ENCODE measurements at places on chromosomes 5 and 9. TPM values are rescaled to one million over a fixed set of nuclear protein-coding genes. Genes with fewer than 3 reads are reported as not detected.

GRCh38 chr5:75734913-75735789 is 17.9 kb upstream of the POC5 start:
- peak; percentile 47 for DNase-seq

DNA sequence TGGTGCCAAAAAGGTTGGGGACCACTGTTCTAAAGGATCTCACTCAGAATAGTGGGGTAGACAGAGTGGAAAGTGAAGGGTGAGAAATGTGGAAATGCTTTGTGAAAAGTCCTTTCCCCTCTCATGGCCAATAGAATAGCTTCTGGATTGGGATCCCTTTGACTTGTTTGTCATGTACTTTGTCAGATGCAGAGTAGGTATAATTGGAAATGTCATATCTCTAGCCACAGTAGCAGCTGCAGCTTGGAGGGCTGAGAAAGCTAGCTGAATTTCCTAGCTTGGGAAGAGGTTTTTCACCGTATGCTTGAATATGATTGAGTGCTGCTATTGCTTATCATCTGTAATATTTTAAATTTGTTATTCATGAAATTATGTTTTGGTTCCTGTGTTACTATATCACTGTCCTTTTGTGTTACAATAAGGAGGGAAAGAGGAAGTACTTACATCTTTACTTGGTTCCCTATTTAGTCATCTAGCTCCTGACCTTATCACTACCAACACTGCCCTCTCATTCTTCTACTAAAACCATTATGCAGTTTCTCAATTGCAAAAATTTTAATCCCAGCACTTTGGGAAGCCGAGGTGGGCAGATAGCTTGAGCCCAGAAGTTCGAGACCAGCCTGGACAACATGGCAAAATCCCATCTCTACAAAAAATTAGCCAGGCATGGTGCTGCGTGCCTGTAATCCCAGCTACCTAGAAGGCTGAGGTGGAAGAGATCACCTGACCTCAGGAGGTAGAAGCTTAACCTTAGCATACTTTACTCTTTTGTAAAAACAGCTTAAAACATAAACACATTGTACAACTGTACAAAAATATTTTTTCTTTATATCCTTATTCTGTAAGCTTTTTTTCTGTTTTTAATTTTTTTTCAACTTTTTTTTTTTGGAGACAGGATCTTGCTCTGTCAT is 12.4 kb downstream of the SLC30A5 start:
- DNase-seq, result no peak

DNA sequence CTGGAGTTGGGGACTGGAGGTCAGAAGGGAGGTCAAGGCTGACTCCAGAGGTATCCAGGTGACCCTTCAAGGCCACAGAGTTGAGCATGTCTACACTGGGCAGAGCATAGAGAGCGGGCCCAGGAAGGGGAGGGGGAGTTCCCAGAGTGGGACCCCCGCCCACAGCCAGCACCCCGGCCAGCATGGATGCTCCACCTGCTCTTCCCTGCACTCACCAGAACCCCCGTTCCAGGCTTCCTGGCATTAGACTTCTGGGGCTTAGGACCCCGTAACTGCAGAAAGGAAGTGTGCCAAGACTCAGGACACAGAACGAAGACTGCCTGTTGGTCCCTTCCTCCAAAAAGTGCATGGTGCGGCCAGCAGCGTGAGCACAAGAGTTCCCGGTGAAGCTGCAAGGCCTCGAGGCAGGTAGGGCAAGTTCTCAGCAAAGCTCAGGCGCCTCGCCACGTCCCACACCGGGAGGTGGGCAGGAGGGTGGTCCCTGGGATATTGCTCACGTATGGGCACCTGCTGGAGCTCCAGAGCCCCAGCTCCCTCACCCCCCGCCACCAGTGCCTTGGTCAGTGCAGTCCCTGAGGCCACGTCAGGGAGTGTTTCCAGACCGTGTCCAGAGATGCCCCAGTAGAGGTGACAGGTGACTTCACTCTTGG is 13.8 kb downstream of the ABO start:
- no peak for DNase-seq

DNA sequence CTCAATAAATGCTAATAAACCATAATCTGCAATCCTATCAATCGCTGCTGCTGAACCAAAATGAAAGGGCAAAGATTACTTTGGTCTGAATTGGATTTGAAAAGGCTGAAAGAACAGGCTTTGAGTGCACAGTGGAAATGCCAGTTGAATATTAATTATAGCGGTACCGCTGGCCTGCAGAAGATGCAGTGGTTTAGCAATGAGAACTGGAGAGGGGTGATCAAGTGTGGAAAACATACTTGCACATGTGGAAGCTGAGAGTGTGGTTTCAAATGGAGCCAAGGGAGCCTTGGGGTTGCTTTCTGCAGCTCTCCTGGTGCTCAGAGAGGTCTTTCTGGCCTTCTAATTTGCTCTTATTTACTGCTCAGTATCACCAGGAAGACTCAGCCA is 133.9 kb downstream of the PTTG1 start:
- DNase-seq, result no peak

GRCh38 chr9:108156270-108156998 is 666.9 kb upstream of the KLF4 start:
- DNase-seq, result no peak

DNA sequence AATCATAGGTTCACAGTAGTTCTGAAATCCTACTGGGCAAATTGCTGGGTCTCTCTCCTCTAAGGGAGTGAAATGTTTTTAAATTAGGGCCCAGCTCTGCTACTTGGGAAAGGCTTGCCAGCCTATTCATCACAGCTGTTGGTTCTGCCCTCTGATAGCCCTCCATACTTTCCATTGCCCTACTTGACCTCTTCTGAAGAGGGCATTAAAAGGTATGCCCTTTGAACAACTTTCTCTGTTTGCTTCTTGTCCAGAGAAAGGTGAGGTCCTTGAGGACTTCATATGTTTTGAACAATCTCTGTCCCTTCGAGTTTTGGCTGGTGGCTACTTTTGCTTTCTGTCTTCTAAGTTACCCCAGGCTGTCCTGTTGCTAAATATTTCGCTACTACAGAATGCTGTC is 62.3 kb upstream of the JAK2 start:
- DNase-seq, result no peak

DNA sequence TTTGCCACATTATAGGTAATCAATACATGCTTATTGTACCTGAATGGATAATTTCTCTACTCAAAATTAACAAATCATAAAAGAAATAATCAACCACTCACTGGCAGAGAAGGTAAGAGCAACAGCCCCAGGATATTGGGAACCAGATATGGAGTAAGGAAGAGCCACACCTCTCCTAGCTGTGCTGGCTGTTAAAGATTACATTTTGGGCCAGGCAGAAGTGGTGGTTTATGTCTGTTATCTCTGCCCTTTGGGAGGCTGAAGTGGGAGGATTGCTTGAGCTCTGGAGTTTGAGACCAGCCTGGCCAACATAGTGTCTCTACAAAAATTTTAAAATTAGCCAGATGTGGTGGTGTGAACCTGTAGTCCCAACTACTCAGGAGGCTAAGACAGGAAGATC is 56.4 kb downstream of the BHMT start:
- DNase-seq, result no peak

- DNase-seq, result no peak
These were observed 255.9 kb downstream of the TRPM3 start for GRCh38 chr9:70865471-70865870.

DNA sequence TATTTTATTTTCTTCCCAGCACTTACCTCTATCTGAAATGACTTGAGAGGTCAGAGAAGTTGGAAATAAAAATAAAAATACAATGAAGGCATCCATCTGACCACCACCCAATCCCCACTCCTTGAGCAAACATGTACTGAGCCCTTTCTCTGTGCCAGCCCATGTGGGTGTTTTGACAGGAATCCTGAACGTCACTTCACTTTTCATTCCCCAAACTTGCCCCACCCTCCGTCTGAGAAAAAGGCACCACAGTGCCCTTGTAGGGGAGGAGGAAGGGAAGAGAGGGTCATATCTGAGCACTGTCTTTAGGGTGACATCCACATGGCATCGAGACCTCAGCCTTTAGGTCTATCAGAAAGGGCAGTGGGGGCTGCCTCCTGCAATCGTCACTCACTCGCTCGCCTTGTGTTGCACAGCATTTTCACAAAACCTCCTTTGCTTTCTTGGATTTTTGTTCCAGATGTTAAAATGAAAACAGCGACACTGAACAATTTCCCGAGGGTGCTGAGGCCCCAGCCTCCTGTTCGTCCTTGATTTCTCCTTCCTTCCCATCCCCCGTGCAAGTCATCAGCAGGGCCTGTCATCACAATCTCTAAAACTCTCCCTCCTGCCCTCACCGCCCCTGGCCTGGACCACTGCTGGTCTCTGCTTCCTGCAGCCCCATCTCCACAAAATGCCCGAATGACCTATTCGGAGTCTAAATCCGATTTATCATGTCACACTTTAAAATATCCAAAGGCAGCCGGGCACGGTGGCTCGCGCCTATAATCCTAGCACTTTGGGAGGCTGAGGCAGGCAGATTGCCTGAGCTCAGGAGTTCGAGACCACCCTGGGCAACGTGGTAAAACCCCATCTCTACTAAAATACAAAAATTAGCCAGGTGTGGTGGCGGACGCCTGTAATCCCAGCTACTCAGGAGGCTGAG is 13.0 kb downstream of the HIGD2A start:
- DNase-seq, result no peak

- no peak for DNase-seq
These were observed 49.9 kb downstream of the IRX2 start for GRCh38 chr5:2701592-2701991.

GRCh38 chr9:78539904-78540303 is 243.0 kb downstream of the PSAT1 start:
- no peak for DNase-seq

GRCh38 chr5:176387384-176387925 is 943 bp downstream of the NOP16 start:
- no peak for DNase-seq

DNA sequence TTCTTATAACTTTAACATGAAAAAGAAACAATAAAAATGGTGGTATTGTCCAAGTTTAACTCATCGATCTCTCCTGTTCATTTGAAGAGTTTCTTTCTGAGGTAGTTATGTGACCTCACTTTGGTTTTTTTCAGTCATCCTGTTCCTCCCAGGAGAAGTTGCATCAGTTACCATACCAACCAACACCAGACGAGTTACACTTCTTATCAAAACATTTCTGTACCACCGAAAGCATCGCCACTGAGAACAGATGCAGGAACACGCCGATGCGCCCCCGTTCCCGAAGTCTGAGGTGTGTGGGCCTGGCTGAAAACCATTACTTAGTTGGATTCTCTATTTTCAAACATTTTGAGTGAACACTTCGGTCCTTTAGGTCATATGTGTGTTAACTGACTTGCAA is 96.3 kb downstream of the CD180 start:
- no peak for DNase-seq

DNA sequence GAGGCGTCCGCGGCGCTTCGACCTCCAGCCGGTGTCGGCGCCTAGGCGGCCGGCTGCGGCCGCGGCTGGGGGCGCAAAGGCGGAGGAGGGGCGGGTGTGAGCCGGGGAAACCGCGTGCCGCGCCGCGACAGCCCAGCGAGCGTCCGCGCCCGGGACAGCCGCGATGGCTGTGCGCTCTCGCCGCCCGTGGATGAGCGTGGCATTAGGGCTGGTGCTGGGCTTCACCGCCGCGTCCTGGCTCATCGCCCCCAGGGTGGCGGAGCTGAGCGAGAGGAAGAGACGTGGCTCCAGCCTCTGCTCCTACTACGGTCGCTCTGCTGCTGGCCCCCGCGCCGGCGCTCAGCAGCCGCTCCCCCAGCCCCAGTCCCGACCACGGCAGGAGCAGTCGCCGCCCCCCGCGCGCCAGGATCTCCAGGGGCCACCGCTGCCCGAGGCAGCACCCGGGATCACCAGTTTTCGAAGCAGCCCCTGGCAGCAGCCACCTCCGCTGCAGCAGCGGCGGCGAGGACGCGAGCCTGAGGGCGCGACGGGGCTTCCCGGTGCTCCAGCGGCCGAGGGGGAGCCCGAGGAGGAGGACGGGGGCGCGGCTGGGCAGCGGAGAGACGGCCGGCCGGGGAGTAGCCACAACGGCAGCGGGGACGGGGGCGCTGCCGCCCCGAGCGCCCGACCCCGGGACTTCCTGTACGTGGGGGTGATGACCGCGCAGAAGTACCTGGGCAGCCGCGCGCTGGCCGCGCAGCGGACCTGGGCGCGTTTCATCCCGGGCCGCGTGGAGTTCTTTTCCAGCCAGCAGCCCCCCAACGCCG is 605 bp downstream of the CHSY3 start:
- DNase-seq, result peak; percentile 37

GRCh38 chr5:172806897-172807672 is 27.0 kb upstream of the ERGIC1 start:
- DNase-seq, result peak; percentile 34

GRCh38 chr9:114364134-114365041 is 23.4 kb downstream of the AKNA start:
- DNase-seq, result no peak

- peak; percentile 63 for DNase-seq
These were observed 135.6 kb downstream of the LIFR start for GRCh38 chr5:38420691-38421390.

DNA sequence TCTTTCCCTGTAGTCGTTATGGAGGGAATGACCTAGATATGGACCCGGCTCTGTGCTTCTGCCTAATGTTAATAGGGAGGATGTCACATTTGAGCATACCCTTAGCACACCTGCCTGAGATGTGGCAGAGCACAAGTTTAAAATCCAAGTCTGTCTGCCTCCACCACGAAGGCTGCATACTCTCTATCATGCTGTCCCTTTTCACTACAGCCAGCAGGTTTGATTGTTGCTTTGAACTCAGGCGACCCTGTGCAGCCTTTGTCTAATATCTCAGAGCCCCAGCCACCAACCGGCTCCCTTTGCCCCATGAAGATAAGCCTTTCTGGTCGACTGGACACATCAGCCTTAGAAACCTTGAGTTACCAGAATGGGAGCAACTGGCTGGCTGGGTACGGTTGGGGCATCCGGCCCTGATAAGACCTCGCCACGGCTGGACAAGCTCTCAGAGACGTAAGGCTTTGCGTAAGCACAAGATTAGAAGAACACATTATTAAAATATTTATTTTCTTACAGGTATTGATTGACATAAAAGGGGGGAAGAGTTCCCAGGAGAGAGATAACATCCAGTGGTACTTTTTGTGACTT is 222.0 kb upstream of the TRIM32 start:
- no peak for DNase-seq

- DNase-seq, result no peak
These were observed at the start of gene PCDHGA12 for GRCh38 chr5:141430332-141431113. Gene PCDHGA12, plus strand, starts transcription at chr5:141430507. Its CDS starts 253 bp downstream, at chr5:141430760.

Gene LRRC14B
- total RNA-seq, result not detected

Gene PALM2AKAP2
- 1.2 TPM for total RNA-seq

Gene ADAMTSL2
- total RNA-seq, result 5.9 TPM

Gene FASTKD3
- 9.1 TPM for total RNA-seq

Gene PCDHAC2
- total RNA-seq, result 5.2 TPM

Gene TMEM171
- total RNA-seq, result not detected

Gene PCDHA1
- total RNA-seq, result 0.13 TPM

Gene NDUFA8
- total RNA-seq, result 45.2 TPM

Gene DBN1
- 315 TPM for total RNA-seq

Gene SV2C
- 0.15 TPM for total RNA-seq

Gene PTRH1
- total RNA-seq, result 15.3 TPM

Gene CTXN3
- 5.4 TPM for total RNA-seq

Gene DAB2IP
- 104 TPM for total RNA-seq

Gene LHX6
- 6.0 TPM for total RNA-seq

Data from endothelial cell (in vitro differentiated cells).